ENCODE measurements at places on chromosomes 4 and X.

- DNase-seq: no peak
Observed at GRCh38 chr4:175412746-175413145, 399.3 kb downstream of the GPM6A start.

GRCh38 chr4:53943345-53944085, 120.9 kb downstream of the CHIC2 start:
- no peak for DNase-seq

DNA sequence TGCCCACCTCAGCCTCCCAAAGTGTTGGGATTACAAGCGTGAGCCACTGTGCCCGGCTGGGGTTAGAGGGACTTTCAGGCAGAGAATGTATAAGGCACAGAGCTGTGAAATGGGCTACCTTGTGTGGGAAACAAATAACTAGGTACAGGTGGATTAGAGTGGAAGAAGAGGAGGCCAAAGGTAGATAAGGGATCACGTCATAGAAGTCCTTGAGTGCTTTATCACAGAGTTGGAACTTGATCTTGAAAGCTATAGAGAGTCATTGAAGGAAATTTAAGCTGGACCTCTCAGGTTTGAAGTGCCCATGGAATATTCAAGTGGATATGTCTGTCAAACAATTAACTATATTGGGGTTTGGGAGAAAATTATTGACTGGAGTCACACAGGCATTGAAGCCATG, 8.4 kb downstream of the N4BP2 start:
- no peak for DNase-seq

GRCh38 chr4:26238426-26238777, 82.4 kb upstream of the RBPJ start:
- DNase-seq: no peak

DNA sequence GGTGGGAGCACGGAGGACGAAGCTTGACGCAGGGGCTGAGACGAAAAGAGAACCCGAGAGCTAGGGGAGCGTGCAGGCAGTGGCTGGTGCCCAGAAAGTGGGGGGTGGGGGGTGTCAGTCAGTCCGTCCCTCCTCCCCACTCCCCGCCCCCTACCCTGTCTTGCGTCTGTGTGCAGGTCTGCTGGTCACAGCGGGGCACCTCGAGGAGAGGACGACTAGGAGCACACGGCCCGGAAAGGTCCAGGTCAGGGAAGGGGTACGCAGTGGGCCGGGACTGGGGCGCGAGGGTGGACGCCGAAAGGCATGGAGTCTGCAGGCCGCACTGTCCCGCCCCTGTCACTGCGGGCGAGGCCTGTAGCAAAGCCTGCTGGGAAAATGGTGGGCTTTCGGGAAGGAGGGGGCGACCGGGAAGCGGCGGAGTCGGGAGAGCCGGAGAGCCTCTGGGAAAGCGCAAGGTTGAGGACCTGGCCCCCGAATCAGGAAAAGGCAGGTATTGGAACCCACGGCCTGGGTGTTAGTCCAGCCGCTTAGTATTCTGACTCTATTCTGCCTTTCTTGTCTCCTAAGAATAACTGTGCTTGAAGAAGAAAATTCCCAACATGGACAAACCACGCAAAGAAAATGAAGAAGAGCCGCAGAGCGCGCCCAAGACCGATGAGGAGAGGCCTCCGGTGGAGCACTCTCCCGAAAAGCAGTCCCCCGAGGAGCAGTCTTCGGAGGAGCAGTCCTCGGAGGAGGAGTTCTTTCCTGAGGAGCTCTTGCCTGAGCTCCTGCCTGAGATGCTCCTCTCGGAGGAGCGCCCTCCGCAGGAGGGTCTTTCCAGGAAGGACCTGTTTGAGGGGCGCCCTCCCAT, 769 bp downstream of the TCEAL1 start:
- DNase-seq: peak; percentile 2

DNA sequence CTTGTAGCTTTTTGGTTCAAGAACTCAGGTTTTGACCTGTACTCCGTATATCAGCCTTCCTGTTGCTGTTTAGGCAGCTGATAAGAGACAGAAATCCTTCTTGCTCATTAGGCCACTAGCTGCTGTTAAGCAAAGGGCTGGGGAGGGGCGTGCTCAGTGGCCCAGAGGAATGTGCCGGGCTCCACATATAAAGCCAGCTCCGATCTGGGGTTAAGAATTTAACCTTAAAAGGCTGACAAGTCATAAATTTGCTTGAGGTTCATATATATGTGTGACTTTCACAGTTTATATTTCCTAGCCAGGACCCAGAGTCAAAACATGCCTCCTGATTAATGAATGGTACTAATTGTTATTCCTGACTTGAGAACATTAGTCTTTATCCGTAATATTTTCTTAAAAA, 15.3 kb downstream of the GPC3 start:
- DNase-seq: no peak

- DNase-seq: no peak
Observed at GRCh38 chrX:141662781-141663180, 35.8 kb downstream of the SPANXD start.

- DNase-seq: no peak
Observed at GRCh38 chrX:45801554-45801953, 600.9 kb upstream of the DIPK2B start.

- DNase-seq: no peak
Observed at GRCh38 chrX:16882169-16882568, 12.0 kb upstream of the RBBP7 start.

DNA sequence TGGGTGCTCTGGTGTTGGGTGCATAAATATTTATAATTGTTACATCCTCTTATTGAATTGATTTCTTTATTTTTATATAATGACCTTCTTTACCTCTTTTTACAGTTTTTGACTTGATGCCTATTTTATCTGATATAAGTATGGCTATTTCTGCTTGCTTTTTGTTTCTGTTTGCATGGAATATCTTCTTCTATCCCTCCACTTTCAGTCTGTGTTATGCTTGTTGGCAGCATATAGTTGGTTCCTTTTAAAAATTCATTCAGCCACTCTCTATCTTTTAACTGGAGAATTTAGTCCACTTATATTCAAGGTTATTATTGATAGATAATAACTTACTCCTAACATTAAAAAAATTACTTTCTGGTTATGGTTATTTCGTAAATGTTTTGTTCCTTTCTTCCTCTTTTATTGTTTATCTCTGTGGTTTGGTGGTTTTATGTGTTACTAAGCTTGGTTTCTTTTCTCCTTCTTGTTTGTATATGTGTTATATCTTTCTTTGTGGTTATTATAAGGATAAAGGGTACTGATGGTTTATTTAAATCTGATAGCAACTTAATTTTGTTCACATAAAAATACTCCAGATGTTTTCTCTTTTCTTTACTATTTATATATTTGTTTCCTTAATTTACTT, 69.5 kb downstream of the IL15 start:
- DNase-seq: no peak

- no peak for DNase-seq
Observed at GRCh38 chrX:129565046-129565650, 25.1 kb downstream of the OCRL start.

- DNase-seq: no peak
Observed at GRCh38 chr4:72473434-72473900, 95.6 kb downstream of the ADAMTS3 start.

- DNase-seq: no peak
Observed at GRCh38 chr4:113101669-113102068, 52.2 kb downstream of the ANK2 start.

DNA sequence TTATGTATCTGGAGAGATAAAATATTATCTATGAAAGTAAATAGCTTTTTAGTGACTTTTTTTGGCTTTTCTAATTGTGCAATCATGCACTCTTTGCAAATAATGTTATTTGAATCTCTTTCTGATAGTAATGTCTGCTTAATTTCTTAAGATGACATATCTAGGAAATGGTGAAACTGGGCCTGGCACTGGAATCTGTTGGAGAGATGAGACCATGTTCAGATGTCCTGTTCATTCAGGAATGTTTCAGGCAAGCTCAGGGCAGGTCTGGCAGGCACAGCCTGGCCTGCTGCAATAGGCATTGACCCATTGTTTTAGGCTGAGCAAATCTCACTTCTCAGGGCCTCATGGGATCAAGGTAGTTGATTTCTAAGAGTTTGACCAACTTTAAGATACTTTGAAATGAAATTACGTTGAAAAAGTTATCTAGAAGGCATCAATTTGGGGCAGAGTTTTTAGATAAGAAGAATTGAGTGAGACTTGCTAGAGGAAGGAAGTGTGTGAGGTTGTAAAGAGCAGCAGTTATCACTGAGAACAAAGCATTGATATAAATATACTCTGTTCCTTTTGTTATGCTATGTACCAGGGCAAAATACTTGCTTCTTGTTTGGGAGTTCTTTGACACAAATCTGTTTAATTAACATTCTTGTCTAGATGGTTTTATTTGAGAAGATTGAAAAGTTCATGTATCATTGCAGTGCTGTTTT, 133.0 kb upstream of the LEF1 start:
- DNase-seq: no peak

DNA sequence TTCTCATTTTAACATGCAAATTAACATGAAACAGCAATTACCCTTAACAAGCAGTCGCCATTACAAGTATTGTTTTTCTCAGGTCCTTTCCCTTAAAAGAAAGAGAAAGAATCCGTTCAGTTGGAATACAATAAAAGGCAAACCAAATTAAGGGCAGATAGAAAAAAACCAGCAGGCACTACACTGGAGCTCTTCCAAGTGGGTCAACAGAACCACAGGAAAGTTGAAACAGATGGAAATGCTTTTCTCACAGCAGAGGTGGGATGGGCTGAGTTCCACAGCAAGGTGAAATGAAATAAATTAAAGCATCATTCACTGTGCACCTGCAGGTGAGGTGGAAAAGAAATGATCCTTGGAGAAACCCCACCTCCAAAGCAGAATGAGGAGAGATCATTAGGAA, 102.6 kb downstream of the APBB2 start:
- DNase-seq: no peak

DNA sequence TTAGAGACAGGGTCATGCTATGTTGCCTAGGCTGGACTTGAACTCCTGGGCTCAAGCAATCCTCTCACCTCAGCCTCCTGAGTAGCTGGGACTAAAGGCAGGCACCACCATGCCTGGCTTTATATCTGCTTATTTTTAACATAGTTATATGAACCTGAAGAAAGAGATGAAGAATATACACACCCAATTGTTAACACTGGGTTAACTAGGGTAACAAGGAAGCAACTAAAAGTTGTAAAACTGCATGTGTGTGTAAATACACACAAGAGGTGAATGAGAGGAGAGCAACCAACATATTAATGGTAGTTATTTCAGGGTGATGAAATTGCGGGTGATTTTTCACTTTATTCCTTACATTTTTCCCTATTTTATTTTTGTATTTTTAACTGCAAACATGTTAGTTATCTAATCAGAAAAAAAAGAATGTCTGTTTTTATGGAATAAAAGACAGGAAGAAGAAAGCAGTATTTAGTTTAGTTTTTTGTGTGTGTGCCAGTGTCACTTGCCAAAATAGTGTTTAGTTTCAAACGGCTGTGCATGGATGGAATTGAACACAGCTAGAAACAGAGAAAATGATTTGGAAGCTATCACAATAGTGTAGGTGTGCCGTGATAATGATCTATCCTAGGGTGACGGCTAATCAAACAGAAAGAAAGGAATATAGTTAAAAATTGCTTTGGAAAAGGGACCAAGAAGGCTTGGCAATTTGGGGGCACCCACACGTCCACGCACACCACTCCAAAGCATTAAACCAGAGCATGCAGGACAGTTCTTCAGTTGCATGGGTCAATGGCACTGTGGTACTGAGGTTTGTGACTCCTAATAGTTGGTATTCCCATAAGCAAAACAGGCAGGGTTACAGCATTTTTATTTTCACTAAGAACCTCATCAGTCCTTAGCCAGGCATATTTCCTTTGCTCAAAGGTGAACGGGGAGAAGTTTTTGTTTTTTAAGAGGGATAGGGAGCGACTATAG, 89.1 kb upstream of the KLHL13 start:
- no peak for DNase-seq

DNA sequence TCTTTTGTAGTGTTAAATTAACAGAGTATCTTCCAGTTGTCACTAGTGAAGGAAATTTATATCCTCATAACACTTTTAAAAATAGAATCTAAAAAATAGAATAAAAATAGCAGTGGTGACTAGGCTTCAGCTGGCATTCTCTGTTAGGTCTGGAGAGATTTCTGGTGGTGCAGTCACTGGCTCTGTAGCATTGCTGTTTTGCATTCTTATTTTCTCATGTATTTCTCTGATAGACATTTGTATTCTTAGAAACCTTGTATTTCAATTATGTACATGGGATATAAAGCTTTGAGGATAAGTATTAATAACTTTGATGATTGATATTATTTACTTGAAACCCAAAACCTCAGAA, 87.6 kb downstream of the TMEM131L start:
- no peak for DNase-seq

- DNase-seq: no peak
Observed at GRCh38 chrX:41043674-41044345, 41.4 kb upstream of the USP9X start.

DNA sequence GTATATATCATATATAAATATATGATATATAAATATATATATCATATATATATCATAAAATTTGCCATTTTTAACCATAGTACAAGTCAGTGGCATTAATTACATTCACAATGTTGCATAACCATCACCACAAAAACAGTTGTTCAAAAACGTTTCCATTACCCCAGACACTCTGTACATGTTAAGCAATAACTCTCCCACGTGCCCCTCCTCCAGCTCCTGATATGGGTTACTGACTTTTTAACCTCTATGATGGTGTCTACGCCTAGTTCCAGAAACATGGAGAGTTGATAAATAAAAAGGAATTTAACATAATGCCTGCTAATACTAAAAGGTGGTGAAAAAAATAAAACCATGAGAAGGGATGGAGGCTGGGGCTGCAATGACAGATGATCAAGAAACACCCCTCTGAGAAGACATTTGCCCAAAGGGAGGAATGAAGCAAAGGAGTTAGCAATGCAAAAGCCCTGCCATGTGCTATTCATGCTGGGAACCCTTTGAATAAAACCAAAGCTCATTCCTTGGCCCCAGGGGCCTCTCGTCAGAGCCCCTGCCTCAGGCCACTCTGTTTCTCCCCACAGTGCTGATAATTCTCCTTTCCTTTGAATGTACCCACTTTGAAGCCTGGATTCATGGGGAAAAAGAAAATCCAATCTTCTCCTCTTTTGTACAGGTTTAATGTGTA, 144.3 kb downstream of the NWD2 start:
- no peak for DNase-seq

DNA sequence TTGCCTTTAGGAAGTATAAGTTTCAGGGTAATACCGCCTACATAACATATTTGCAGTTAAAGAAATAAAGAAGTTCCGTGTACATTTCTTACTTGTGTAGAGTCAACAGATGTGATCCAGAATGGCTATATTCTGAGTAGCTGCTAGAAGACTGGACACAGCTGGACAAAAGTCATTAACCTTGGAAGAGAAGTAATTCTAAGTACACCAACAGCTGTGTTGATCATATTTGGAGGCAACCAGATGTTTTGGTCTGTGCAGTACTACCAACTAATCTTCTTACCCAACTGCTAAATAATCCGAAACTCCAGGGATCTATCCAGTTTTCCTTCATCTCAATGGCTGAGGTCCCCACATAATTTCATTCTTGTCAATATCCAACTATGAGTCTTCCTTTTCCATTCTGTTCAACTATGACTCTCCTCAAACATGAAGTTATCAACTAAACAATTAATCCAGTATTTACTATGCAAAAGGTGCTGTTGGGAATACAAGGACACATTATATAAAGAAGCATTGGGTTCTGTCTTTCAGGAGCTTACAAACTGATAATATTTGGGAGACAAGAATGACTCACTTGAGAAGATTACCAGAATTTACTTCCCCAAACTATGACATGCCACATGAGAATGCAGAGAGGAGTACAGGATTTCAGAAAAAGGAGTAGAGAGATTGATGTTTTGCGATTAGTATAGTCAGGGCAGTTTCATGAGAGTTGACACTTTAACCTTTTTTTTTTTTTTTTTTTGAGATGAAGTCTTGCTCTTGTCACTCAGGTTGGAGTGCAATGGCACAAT, 78.2 kb downstream of the COL4A6 start:
- DNase-seq: no peak

- no peak for DNase-seq
Observed at GRCh38 chrX:13752646-13753045, 18.1 kb downstream of the OFD1 start.

All from hematopoietic multipotent progenitor cell treated with erythropoietin and hydrocortisone succinate and interleukin-3 and kit ligand, for 15 days (in vitro differentiated cells).